ENCODE measurements at places on chromosomes 3 and 15.

DNA sequence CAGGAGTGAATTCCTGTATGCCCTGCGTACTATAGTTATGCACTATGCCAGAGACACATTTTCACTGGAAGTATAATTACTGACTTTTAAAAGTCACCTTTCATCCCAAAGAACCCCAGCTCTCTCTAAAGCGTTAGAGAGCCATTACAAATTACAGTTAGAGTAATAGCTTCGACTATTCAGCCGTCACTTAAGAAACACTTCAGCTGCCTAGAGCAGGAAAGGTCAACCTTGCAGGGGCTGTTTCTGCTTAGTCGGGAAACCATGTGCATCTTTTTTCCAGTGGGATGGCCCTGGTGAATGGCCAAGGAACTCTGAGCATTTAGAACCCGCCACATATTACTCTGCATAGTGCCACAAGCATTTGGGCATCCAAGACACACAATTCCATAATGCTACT is 235.9 kb downstream of the ARRDC4 start:
- DNase-seq: no peak

DNA sequence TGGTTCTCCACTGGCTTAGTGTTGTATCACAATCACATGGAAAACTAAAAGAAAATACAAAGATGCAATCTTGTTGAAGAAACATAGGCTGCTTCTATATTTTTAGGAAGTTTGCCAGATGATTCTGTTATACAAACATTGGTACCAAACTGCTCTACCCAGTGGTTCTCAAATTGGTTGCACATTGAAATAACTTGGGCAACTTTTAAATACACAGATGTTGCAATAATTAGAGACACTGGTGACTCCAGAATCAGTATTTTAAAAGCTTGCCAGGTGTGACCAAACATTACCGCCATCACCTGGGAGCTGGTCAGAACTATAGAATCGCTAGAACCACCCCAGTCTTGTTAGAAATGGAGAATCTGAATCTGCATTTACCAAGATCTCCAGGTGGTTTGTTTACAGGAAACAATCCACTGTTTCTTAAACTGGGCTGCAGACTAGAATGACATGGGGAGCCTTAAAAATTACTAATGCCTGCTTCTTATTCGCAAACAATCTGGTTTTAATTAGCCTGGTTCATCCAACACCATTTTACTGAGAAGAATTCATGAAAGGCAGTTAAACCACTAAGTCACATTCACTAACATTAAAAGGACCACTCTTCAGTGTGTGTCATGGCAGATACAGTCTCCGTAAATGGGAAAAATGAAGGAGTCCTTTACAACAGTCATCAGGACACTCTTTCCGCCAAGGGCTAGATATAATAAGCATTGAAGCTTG is 76.5 kb downstream of the ACAP2 start:
- DNase-seq: no peak

DNA sequence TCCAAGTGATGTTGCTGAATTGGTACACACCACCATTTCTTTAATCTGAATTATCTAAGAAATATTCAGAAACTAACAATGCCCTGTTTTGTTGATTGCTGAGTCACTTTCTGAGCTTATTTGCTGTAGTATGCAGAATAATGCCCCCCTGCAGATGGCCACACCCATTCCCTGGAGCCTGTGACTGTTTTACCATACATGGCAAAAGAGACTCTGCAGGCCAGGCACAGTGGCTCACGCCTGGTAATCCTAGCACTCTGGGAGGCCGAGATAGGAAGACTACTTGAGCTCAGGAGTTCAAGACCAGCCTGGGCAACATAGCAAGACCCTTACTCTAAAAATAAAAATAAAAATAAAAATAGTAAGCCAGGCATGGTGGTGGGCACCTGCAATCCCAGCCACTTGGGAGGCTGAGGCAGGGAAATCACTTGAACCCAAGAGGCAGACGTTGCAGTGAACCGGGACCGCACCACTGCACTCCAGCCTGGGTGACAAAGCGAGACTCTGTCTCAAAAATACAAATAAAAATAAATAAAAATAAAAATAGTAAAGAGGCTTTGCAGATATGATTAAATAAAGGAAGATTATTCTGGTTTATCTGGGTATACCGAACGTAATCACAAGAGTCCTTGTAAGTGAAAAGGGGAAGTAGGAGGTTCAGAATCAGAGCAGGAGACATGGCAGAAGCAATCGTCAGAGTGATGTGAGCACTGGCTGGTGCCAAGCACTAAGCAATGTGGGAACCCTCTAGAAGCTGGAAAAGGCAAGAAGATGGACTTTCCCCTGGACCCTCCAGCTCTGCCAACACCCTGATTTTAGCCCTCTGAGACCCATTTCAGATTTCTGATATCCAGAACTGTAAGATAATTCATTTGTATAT is 19.0 kb downstream of the PCYT1A start:
- no peak for DNase-seq

DNA sequence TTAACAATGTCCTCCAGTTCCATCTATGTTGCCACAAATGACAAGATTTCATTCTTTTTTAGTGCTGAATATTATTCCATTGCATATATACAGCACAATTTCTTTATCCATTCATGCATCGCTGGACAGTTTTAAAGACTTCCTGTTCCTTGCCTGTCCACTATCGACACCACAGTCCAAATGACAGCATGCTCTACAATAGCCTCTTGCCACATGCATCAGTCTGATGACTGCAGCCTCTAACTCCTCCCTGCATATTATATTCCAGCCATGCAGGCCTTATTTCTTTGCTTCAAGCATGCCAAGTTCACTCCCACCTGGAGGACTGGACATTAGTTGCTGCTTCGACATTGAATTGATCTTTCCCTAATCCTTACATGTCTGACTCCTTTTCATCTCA is 306.2 kb downstream of the FOXP1 start:
- no peak for DNase-seq

DNA sequence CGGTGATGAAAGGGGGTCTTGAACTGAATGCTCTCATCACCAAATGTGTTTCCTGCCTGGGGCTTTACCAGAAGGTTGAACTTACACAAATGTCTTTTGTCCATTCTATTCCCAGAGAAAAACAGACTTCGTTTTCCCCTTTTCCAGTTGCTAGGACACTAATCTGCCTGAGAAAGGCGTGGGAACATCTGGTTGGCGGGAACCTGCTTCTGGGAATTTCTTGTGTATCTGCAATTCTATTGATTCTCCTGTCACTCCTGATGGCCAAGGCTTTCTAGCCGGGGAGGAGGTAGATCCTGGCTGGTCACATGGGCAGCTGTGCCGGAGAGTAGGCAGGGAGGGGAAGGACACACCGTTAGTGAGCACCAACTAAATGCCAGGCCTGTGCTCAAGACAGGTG is 31.1 kb upstream of the CCDC174 start:
- no peak for DNase-seq

DNA sequence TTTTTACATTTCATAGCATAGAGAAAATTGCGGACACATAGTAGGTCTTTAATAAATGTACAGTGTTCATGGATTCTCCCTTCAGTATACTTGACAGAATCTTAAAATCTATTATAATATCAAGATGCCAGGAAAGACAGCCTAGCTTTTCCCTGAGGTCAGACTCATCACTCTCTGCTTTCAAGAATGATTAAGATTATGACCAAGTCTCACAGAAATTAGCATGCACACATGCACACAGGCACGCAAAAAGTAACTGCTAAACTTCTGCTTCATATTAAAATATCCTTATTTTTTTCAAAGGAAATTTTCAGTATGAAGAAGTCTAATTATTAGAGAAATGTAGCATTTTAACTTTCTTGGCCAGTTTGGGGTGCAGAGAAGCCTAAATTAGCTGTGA is 493.8 kb upstream of the NECTIN3 start:
- no peak for DNase-seq

GRCh38 chr3:8187996-8188395 is 313.6 kb upstream of the LMCD1 start:
- no peak for DNase-seq

DNA sequence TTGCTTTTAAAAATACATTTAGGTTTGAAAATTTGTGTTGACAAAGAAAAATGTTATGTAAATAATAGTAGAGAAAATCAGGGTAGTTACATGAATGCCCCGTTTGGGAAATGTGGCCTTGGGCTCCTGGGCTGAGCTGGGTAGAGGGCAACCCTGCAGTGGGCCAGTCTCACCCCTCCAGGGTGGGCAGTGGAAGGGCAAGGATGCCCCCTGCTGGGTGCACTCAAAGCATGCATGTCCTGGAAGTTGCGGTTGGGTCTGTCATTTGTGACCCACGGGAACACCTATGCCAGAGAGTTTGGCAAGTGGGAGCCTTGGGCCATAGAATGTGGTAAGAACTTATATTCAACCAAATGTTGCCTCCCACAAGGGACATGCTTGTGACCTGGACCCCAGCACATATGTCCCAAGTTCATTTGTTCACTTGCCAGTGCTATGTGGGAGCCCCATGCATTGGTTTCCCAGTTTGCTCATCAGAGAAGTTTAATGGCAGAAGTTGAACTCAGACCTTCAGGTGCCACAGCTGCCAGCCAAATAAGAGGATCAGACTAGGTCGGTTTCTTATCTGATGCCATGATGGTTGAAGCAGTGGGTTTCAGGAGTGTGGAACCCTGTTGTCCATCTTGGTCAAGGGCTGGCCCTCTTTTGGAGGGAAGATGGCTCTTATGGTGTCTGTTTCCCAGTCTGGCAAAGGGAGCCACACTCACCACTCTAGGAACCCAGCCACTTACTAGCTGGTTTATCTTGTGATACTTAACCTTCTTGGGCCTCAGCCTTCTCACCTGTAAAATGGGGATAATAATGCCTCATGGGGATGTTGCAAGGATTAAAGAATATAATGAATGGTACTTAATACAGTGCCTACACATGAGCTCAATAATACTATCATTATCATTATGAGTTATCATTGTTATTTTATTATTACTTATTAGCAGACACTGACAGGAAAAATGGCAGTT is 2.5 kb upstream of the PLCB2 start:
- no peak for DNase-seq

GRCh38 chr15:40097968-40098476 is 10.7 kb downstream of the BMF start:
- DNase-seq: no peak

GRCh38 chr15:74208496-74208895 is 5.9 kb upstream of the STRA6 start:
- no peak for DNase-seq

DNA sequence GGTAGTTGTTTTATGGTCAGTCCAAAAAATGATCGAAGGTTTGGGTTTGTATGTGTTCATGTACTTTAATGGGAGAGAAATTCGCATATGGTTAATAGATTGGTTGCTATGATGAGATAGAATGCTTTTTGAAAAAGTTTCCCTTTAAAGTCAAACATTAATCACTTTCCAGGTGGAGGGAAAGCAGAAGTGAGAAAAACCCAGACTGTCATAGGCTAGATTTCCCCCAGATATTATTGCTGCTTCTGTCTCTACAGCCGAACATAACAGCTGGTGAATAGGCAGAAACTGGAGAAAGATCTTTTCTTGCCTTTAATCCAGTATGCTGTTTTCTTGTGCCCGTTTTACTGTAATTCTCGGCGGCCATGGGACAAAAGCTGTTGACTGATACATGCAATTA is 287.6 kb downstream of the SOX2 start:
- DNase-seq: no peak

- DNase-seq: no peak
Observed at GRCh38 chr15:64024172-64025050, 21.9 kb downstream of the DAPK2 start.

- no peak for DNase-seq
Observed at GRCh38 chr3:113295463-113295862, 84.1 kb downstream of the BOC start.

DNA sequence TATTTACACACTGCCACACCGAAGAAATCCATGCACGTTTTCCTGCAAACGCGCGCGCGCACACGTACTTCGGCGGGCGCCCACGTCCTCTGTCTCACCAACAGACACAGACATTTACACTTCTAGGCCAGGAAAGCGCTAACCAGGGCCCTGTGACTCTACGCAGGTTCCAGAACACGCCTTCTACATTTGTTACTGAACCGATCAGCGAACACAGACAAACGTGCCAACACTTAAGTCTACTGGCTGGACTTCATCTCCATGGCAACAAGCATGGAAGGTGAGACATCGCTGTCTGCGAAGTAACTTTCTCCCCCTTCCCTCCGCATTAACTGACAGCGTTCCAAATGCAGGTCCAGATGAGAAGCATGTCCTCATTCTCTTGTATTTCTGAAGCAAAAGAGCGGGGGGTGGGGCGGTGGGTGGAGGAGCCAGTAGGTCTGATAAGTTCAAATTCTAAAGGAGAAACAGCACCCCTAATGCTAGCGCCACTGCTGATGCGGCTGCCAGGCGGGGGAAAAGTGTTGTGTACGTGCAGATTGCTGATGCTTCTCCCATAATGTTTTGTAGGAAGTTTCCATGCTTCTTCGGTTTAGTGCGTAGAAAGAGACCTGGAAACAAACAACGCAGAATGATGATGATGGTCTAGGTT is at the start of gene CTXN2:
Gene CTXN2, plus strand, starts transcription at position 92 of the 652 bp plus-strand sequence. CDS start 9,636 bp downstream, outside the sequence.
- DNase-seq: no peak

DNA sequence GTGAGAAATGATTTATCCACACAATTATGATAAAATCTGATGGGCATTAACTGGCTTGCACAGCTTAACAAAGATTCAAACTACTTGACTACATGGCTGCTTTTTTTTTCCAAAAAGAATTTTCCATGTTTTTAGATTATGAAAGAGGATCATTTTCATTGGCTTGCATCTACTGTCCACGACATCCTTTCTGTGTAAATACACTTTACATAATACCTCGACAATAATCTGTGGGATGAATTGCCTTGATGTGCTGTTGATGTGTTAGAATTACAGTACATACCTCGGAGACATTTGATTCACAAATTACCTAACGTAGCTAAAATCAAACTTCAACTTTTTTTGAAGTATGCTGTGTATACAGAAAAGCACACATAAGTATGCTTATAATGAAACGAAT is 104.4 kb downstream of the PPP2R3A start:
- DNase-seq: no peak

DNA sequence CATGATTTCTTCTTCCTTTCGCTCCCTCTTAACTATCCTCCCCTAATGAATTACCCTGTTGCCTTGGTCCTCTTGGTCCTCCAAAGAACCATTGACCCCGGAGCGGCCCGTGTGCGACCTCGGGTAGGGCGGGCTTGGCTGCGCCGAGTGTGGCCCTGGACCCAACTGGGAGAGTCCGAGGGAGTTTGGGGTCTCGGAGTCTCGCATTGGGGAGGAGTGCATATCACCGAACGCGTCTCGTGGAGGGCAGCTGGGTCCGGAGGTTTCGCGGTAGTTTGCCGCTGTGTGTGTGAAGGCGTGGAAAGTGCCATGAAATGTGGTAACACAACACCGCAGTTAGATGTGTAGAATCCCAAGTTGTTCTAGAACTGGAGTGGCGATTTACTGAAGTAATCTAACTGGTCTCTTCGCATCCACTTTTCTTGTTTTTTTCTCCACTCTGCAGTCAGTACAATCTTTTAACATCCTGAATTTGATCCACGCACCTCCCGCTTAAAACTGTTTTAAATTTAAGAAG is 363 bp downstream of the GTF2E1 start:
- DNase-seq: peak; percentile 27

GRCh38 chr3:135760581-135760980 is 204.9 kb upstream of the PPP2R3A start:
- DNase-seq: no peak

DNA sequence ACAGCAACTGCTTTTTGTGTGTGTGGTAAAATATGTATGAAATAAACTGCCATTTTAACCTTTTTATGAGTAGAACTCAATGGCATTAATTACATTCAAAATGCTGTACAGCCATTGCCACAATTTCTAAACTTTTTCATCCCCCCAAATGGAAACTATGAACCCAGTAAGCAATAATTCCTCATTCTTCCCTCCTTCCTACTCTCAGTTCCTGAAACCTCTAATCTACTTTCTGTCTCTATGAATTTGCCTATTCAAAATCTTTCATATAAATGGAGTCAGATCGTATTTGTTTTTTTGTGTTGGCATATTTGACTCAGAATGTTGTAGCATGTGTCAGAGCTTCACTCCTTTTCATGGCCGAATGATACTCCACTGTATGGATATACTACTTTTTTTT is 5.3 kb upstream of the BLM start:
- no peak for DNase-seq

All from skin of body (tissue), 3 donors.